ENCODE measurements at places on chromosomes 6 and 20.

DNA sequence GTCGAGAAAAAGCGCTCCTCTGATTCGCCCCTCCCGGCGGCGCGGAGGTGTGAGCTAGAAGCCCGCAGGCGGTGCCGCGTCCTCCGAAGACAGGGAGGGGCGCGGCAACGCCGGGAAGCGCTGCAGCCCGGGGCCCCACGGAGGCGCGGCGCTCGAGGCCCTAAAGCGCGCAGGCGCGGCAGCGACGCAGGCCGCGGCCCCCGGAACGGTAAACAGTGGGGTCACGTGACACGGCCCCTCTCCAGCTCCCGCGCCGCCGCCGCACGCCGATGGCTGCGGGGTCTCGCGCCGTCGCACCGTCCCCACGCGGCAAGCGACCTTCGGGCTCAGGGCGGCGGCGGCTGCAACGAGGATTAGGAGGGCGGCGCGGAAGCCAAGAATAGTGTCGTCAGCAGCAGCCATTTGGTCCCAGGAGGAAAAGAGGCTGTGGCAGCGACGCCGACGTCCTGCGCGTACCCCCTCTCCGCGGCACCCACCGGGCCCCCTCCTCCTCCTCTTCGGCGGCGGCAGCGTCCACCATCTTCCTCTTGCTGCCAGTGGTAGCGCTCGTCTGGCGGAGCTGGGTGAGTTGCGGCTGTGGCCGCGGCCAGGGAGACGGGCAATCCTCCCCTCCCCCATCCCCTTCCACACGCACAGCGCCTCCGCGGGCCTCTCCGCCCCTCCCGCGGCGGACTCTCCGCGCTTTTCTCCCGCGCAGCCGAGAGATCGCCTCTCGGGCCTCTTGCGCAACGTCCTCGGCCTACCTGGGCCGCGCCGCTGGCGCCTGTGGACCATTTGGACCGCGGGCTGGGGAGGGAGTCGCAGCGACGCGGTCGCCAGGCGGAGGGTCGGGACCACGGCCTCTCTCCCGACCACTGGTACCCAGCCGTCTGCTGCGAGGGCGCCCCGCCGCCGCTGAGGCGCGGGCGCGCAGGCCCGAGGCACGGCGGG lies at the start of gene PHF3:
PHF3 (plus strand) TSS at position 215 of the 930 bp plus-strand sequence. CDS start 10,750 bp downstream, outside the sequence.
- DNase-seq: peak; percentile 89

- DNase-seq: no peak
Observed at GRCh38 chr6:141354191-141354955, 778.4 kb upstream of the GJE1 start.

DNA sequence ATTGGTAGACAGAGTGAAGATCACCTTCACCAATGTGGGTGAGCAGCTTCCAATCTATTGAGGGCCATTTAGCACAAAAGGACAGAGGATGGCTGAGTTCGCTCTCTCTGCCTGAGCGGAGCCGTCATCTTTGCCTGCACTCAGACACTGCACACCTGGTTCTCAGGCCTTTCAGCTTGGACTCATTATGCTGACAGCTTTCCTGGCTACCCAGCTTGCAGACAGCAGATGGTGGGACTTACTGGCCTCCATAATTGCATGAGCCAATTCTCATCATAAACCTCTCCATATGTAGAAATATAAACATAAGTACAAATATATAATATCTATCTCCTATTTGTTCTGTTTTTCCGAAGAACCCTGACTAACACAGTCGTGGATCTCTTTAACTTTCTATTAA lies 13.7 kb downstream of the TBXT start:
- no peak for DNase-seq

GRCh38 chr6:81997090-81997926 lies 244.8 kb upstream of the TENT5A start:
- DNase-seq: no peak

DNA sequence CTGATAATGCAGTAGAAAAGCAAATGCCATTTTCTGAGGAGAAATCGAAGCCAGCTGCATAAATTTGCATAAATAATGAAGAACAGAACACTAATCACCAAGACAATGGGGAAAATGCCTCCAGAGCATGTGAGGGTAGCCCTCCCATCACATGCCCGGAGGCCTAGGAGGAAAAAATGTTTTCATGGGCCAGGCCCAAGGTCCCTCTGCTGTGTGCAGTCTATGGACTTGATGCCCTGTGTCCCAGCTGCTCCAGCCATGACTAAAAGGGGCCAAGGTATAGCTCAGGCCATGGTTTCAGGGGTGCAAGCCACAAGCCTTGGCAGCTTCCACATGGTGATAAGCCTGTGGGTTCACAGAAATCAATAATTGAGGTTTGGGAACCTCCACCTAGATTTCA lies 164.1 kb downstream of the HAO1 start:
- no peak for DNase-seq

- DNase-seq: no peak
Observed at GRCh38 chr6:130200020-130200419, 22.7 kb downstream of the SAMD3 start.

DNA sequence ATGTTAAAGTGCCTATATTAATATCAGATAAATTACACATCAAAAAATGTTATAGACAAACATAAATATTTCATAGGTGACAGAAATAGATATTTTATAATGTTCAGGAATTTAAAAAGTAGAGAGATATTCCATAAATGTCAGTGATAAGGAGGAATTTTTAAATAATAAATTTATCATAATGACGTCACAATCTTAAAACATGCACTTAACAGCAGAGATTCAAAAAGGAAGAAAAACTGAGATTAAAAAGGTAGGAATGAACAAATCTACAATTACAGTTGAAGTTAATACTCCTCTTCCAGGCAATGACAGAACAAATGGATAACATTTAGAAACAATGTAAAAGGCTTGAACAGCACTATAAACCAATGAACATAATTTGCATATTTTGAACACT lies 345.4 kb upstream of the NOX3 start:
- no peak for DNase-seq

DNA sequence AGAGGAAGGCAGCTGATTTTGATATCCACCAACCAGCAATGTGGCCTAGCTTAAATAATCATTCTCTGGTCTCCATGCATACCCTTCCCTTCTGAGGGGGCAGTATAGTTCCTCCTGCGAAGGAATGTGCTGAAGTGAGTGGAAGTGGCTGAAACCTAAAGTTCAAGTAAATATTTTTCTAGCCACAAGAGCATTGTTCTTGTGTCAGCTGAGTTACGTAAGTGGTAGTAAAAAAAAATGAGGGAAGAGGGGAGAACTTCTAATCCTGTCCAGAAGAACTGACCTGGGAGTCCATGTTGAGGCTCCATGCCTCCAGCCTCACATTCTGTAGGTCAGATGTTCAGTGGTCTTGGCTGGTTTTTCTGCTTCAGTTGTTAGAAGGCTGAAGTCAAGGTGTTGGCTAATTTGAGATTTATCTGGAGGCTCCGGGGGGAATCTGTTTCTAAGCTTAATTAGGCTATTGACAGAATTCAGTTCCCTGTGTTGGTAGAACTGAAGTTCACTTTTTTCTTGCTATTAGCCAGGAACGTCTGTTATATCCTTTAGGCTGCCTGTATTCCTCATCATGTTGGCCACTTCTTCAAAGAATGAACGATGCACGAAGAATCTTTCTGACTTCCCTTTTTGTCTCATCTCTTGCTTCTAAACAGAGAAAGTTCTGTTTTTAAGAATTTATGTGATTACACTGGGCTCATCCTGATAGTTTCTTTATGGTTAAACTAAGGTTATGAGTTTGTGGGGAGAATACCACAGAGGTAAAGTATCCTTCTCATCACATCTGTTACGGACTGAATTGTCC lies 207.1 kb upstream of the PRSS16 start:
- DNase-seq: no peak

GRCh38 chr6:159122453-159122852 lies 46.7 kb upstream of the FNDC1 start:
- no peak for DNase-seq

DNA sequence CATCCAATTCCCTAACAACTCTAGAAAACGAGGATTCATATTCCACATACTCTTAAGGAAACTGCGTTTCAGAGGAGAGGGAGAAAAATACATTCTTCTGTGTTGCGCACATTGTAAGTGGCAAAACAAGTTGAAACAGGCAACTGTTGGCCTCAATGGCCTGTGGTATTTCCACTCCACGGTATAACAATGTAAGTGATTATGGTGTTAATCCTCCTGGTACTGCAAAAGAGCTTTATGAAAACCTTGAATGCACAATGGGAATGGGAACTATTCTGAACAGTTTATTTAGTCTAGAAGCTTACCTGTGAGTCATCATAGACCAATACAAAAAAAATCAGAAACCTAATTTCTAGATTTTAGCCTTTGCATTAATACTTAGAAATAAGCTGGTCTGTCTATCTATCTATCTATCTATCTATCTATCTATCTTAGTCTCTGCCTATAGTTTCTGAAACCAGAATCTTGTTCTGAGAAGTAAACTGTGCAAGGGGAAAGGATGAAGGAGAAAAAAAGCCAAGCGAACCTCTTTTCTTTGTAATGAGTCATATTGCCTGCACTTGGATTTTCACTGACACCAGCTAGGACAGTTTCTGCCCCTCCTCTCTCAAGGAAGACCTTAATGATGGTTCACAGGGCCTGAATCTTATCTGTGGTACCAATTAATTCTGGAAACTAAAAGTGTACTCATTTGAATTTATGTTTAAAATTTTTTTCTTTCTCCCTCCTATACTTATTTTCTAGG lies 101.5 kb downstream of the RNF144B start:
- DNase-seq: no peak

DNA sequence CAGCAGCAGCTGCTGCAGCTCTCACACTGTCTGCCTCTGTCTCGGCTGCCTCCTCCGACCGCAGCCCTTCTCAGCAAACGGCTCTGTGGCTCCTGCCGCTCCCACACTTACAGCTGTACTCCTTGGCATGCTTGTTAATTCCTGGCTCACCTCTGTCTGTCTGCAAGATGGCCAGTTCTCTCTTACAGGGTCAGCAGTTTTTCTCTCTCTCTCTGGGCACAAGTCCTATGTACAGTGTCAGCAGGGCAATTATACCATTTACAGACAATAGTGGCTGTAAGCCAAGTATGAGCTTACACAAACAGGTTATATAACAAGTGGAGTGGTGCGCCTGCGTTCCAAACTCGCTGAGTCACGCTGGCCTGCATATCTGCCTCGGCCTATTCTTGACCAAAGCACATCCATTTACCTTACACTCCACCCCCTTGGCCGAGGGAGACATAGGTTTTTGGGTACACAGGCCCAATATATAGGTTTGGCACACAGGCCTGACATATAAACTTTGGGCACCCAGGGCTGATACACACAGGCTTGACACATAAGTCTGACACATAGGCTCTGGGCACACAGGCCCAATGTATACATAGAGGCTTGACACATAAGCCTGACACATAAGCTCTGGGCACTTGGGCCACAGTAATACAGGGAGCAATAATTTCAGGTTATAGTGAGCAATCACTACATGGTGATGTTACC lies 4.4 kb downstream of the ZKSCAN3 start:
- DNase-seq: no peak

GRCh38 chr20:32975698-32976674 lies 28.2 kb downstream of the SUN5 start:
- DNase-seq: no peak

- DNase-seq: no peak
Observed at GRCh38 chr6:72149715-72150114, 263.4 kb downstream of the RIMS1 start.

DNA sequence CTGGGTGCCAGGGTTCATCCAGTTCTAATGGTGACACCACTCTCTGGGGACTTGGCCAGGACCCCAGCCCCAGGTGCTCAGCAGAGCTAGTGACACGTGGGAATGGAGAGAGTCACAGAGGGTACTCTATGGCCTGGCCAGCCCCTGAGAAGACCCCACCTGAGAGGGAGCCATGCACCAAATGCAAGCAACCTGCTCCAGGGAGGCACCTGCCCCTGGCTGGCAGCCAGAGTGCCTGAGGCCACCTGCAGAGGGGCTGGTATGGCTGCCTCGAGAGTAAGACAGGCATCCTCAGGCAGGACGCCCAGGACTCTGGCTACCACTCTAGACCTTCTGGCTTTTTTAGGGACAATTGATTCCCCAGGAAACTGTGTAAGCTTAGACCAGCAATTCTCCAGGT lies 38.6 kb upstream of the CST7 start:
- DNase-seq: no peak

DNA sequence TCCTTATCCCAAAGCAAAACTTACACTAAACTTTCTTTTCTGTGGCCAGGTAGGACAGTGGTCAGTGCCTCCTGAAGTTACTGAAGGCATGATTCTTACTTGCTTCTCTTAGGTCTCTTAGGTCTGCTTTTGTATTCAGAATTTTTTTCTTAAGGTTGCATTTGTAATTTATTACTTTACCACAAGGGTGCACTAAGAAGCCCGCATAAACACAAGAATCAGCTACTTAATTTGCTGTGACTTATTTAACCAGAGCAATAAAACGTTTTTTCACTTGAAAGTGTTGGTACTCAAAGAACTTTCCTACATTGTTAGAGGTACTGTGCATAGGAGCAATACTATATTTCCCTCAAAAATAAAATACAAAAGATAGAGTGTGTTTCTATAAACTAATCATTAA lies 75.4 kb upstream of the LAMA2 start:
- no peak for DNase-seq

DNA sequence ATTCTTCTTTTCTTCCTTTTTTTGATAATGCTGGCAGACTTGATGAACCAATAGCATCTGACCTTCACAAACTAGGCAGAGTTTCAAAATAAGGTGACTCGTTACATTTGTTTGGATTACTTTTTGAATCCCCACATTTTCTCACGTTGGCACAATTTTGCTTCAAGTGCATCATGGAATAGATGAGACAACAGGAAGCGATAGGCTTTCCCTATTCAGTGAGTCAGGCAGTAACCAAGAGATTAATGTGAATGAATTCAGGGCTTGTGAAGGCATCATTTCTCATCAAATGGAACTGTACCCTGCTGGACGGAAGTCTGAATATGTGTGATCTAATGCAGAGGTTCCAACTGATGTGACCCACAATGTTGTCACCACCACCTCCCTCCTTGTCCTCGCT lies 10.7 kb downstream of the RFPL4B start:
- no peak for DNase-seq

GRCh38 chr6:81683912-81684311 lies 68.6 kb downstream of the TENT5A start:
- DNase-seq: no peak

DNA sequence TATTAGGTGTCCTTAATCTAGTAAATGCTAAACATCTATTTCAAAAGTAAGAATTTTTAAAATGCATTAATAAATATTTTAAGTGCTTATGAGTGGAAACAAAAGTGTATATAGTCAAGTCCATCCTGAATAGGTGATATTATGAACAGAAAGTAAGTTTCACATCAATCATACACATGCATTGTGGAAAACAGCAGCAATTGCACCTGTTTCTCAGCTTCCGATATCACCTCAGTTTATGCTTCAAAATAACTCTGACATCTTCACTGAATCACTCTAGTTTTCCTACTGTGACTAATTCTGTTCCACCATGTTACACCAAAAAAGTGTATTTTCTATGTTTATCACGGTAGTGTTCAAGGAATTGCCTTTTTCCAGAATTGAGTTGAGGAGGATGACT lies 172.6 kb upstream of the MANEA start:
- no peak for DNase-seq

DNA sequence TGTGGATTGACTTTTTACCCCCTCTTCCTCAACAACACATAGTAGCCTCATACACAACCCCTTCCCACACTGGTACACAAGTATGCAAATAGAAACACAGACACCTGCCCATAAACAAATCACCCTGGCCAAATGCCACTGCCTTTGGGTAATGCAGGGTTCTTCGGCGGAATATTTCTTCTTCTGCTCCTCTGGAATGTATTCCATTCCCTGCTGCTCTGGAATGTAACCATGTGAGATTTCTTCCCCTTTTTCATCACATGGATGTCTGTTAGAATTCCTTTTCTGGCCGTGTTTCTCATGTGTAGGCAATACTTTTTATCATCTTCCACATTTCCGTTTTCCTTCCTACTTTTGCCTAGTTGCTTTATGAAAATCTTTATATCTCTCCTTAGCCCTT lies 76.1 kb upstream of the TPD52L1 start:
- no peak for DNase-seq

GRCh38 chr6:42507195-42507594 lies 55.5 kb upstream of the TRERF1 start:
- no peak for DNase-seq
